AG09319 (cell line): ENCODE measurements at places on chromosomes 5 and 9.

- no peak for DNase-seq
Measured at GRCh38 chr9:133227242-133227860, 18.3 kb upstream of the OBP2B start.

- no peak for DNase-seq
Measured at GRCh38 chr9:105151686-105151995, 92.8 kb upstream of the SLC44A1 start.

DNA sequence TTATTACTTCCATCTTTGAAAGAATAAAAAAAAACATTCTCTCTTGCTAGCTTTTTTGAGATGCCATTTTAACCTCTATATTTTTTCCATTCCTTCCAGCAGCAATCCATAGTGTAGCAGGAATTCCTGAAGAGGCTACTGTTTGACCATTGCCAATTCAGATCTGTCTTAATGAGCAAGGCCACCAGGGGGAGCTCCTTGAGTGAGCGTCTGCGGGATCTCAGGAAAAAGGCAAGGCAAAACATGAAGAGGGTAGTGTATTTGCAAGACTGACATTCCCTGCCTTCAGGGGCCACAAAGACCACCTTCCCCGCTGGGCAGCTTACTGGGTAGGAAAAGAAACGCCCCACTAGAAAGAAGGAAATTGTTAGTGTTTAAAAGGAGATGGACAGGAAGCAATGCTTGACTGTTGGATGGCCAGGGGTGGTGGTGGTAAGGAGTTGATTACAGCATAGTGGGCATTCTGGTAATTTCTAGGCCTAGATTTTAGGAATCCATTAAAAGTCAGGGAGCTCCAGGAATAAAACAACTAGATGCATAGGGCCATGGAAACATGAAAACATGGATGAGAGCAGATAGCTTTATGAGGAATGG, 206.6 kb upstream of the HAPLN1 start:
- no peak for DNase-seq

DNA sequence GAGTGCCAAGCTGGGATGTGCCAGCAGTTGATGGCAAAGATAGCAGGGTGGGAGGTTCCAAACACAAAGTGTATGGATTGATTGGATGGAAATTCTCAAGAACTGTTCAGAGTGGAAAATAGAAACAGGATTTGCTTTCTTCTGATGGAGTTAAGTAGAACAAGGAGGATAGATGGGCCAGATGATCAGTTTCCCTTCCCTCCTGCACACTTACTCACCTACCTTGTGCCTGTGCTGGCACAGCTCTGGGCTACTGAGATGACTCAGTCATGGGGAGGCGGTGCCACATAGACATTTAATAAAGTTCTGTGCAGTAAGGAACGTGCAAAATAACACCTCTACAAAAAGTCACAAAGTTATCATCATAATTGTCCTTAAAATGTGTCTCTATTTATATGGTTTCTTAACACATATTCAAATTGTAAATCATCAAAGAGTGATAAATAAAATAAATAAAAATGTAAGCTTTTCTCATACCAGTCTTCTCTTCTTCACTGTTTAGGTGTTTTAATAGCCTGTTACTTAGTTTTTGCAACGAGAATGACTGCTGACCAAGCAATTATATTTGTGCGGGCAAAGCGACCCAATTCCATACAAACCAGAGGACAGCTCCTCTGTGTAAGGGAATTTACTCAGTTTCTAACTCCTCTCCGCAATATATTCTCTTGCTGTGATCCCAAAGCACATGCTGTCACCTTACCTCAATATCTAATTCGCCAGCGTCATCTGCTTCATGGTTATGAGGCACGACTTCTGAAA, 12.7 kb downstream of the PTPDC1 start:
- DNase-seq, result no peak

DNA sequence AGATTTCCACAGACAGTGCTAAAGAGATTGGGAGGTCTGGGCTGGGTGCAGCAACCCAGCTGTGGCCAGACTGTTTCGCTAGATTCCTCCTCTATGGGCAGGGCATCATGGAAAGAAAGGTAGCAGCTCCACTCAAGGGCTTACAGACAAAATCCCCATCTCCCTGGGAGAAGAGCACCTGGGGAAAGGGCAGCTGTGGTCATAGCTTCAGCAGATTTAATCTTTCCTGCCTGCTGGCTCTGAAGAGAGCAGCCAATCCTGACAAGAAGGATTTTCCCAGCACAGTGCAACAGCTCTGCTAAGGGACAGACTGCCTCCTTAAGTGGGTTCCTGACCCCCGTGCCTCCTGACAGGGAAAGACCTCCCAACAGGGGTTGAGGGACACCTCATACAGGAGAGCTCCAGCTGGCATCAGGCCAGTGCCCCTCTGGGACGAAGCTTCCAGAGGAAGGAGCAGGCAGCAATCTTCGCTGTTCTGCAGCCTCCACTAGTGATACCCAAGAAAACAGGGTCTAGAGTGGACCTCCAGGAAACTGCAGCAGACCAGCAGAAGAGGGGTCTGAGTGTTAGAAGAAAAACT, 1379.3 kb upstream of the ACO1 start:
- DNase-seq, result no peak

DNA sequence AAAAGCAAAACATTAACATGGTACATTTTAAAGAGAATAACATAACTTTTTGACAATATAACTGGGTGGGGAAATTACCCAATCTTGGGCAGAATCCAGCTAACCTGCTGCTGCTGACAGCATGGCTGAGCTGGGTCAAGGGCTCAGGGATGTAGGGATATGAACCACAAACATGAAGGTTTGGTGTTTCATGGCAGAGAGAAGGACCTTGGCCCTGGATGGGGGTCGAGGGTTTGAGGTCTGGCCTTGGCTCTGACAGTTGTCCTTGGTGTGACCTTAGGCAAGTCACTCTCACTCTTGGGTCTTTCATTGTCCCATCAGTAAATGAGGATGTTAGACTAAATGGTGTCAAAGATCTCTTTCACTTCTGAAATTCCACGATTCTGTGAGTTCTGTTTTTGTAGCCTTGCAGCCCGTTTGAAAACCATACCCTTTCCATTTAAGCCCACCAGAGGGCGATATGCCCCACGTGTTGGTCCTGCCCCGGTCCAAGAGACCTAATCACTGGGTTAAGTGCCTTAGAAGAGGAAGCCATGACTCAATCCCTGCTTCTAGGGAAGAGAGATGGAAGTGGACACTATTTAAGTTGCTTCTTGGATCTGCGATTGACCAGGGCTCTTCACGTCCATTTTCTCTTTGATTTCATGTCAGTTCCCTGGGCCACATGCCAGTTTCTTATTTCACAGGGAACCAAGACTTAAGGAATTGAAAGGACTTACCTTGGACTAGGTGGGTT, 56.8 kb upstream of the TEX48 start:
- peak; percentile 70 for DNase-seq

DNA sequence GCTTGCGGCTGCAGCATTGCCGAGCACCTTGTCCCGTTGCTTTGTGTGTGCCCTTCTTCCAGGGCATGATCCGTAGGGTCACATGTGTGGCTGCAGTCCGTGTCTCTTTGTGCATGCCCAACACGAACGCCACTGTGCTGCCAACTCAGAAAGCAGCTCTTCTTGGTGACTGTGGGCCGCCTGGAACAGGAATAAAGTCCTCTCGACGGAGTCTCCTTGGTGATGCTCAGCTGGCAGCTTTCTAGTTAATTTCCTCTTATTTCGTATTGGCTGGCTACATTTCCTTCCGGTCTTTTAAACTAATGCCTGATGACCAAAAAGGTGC, 5.8 kb downstream of the EXOC3 start:
- no peak for DNase-seq

GRCh38 chr5:176737746-176738636, 72.4 kb upstream of the UNC5A start:
- no peak for DNase-seq

DNA sequence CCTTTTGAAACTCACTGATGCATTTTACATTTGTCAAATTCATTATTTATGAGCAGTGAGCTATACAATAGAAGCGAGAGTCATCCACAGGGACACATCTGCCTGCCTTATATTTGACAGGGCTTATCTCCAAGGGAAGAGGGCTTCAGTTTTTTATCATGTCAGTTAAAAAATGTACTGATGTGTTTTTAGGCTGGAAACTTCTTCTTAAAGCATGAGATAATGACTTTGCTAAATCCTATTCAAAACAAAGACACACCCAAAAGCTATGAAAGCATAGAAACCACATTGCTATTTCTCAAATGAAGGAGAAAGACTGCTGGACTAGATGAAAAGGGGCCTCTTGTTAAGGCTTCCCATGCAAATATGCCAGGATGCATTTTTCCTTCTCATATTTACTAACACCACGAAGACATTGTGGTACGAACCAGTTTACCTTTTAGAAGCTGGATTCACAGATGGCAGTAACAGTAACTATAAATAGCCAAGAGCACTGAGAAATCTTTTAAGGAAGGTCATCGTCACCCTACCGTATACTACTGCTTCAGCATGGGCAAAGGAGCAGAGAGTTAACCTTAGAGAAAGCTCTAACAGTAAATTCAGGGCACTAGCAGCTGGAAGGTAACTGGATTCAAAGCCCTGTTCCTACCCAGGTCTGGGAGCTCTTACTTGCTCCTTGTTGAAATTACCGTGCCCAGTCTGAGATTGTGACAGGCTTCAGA, 86.3 kb upstream of the IFNK start:
- no peak for DNase-seq

DNA sequence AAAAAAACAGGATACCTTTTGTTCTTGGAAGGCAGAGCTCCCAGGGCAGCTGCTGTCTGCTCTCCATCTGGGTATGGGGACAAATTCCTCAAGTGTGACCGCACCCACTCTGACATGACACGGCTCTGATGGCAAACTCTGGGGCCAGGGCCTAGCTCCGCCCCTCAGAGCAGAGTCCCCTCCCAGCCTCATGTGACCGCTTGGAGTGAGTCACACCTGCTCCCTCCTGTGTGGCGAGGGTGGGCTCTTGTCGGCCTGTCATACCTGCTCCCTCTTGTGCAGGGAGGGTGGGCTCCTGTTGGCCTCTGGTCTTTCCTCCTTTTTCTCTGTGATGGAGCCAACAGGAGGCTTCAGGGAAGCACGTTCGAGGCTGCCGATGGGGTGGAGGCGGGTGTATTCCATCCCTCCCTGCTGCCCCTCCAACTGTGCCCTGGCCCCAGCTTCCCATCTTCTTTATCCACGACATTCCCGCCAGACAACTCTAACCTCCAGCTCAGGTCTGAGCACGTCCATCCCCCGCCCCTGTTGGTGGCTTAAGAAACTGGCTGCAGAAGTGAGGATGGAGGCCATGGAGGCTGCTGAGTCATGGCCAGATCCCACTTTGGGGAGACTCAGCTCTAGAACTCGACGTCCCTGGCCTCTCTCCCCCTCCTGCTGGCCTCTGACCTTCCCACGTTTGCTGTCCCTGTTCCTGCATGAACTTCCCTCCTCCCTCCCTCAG, 65.3 kb downstream of the OLFM1 start:
- DNase-seq, result no peak

- DNase-seq, result no peak
Measured at GRCh38 chr5:103295871-103296270, 37.3 kb downstream of the MACIR start.

DNA sequence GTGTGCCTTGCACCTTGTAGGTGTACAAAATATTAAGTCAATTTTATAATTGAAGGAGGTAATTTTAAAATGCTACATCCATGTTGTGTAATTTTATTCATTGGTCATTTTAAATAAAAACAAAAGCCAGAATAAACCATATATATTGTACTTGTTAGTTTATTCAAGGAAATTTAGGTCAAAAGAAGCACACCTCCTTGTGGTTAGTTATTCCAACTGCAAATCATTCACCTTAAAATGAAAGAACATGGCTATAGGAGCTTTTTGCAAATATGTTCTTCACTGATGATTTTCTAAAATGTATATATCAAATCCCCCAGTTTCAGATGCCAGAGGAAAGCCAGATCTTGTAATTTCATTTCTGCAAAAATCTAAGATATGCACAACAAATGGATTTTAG, 5.4 kb upstream of the MOCS2 start:
- DNase-seq, result no peak

- DNase-seq, result no peak
Measured at GRCh38 chr9:37758747-37759146, 5.1 kb downstream of the TRMT10B start.

GRCh38 chr5:135041145-135041587, 7.1 kb upstream of the PITX1 start:
- no peak for DNase-seq

DNA sequence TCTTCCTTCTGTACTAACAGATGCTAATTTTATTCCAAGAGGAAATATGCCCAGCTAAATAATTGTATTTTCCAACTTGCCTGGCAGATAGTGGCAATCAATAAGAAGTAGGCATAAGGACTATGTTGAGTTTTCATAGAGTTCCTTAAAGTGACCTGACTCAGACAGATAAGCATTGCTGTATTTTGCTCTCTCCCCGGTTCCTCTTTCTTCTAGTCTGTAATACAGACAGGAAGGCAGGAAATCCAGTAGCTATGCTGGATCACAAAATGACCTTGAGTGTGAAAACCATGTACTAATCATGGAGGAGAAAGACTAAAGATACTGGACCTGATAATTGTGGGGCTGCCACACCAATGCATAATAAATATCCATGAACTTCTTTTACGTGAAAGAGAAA, 701.7 kb downstream of the CETN3 start:
- DNase-seq, result no peak

- DNase-seq, result no peak
Measured at GRCh38 chr9:19192202-19193028, 38.1 kb upstream of the DENND4C start.

GRCh38 chr5:174119468-174119881, 74.0 kb downstream of the NSG2 start:
- DNase-seq, result no peak

DNA sequence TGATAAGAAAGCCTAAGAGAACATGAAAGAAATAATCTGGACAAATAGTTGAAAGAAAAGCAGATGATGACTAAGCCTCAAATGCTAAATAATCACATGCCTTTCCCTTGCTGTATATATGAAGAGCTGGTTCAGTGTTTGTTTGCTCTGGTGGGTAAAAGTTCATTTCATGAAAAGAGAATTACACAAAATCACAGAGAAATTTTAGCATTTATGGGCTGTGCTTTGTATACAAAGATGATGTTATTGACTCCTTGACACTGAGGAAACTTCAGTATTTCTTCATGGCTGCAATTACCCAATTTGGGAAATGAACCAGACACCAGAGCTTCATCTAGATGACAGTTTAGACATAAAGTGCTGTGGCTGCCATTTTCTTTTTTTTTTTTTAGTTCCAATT, 527.2 kb downstream of the NR2F1-AS1 start:
- DNase-seq, result no peak

- no peak for DNase-seq
Measured at GRCh38 chr9:93064392-93065134, 6.1 kb downstream of the SUSD3 start.

GRCh38 chr9:89149726-89150125, 28.9 kb downstream of the SHC3 start:
- no peak for DNase-seq

- DNase-seq, result peak; percentile 25
Measured at GRCh38 chr5:76867827-76868693, 18.2 kb downstream of the S100Z start.

- no peak for DNase-seq
Measured at GRCh38 chr5:120502531-120502930, 38.4 kb downstream of the PRR16 start.

DNA sequence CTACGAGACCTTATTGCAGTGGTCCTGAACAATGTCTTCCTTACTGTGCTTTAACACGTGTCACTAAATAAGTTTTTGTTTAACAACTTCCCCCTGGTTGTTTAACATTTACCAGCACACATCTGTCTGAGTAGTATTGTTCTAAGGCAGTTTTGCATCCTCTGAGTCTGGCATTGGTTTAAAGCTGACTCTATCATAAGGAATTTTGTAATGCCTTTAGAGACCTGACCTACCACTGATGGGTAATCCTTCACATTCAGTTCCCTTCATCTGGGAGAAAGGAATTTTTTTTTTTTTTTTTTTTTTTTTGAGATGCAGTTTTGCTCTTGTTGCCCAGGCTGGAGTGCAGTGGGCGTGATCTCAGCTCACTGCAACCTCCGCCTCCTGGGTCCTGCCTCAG, 20.0 kb upstream of the PCAT7 start:
- no peak for DNase-seq
